Fibroblast of skin of back (primary cell): ENCODE measurements at places on chromosomes 1 and 21.

GRCh38 chr1:185042737-185043136 lies 2.6 kb upstream of the RNF2 start:
- DNase-seq = no peak

DNA sequence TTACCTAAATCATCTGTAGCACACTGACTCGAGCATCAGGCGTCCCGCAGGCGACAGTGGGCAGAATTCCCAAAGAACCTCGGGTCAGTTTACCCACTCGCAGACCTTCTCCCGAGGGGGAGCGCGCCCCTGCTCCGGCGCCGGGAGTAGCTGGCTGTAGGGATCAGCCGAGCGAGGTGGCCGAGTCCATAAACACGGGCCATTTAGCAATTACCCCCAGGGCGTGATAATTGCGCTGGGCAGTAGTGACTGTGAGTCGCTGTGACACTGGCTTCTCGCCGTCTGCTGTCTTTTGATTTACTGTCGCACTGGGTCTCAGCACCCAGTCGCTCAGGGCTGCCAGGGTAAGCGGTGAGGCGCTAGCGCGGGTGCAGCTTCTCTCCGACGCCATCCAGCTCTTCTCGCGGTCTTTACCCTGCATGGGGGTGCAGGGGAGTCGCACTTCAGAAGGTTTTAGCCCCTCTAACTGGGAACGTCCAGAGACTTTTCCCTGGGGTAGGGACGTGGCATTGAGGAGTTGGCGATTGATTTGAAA lies 16.2 kb downstream of the HLX start:
- no peak for DNase-seq

- DNase-seq = no peak
Observed at GRCh38 chr21:37367336-37367702, 746 bp downstream of the DYRK1A start.

- no peak for DNase-seq
Observed at GRCh38 chr1:245108909-245109308, 45.9 kb upstream of the KIF26B start.

DNA sequence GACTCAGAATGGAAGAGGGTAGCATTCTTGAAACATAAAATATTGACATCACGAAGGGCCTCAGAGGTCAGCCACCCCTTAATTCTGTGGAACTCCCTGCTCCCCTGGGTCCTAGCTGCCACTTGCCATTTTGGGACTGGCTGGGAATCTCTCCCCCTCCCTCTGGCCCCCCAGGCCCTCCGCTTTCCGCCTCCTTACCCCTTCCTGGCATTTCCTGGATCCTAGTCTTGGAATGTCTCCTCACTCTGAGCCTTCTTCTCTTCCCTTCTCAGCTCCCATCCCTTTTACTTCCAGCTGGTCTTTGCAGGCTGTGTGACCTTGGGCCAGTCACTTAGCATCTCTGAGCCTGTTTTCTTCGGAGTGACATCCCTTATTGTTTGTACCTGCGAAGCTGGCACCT lies 4.5 kb downstream of the PADI1 start:
- peak; percentile 60 for DNase-seq

DNA sequence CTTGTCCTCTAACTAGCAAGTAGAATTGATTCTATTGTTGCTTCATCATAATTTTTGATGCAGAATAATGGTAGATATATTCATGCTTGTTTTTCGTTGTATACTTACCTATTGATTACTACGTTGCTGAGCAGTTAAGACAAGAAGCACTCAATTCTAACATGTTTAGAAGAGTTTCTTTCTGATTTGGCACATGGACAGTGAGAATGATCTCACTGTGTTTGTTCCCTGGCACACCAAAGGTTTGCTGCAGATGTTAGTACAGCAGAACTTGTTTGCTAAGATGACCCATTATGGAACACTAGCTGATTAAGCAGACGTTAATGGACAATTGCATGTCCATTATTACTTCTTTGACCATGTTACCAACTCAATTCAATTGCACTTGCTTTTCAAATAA lies 184.7 kb upstream of the SGIP1 start:
- no peak for DNase-seq

- no peak for DNase-seq
Observed at GRCh38 chr1:16986560-16986959, 6.1 kb upstream of the MFAP2 start.
